ENCODE measurements at places on chromosomes 6 and 20.

GRCh38 chr20:41697861-41698559 lies 79.8 kb upstream of the CHD6 start:
- peak; percentile 35 for DNase-seq

DNA sequence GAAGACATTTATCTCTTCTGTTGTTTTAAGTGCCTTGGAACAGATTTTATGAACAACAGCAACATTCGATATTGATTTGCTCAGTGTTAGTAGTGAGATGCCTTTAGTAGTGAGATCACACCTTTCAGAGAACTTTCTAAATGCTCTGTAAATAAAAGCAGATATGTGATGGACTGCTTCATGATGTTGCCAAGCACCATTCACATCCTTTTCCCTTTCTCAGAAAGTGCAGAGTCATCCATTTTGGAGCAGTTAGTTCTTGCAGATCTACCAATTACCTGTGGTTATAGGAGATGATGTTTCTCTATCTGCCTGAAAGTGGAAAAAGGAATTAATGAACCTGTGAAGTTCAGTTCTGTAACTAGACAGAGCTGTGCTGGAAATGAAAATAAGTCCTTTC lies 27.0 kb downstream of the CBFA2T2 start:
- peak; percentile 16 for DNase-seq

GRCh38 chr20:478949-479429 lies 16.7 kb upstream of the TBC1D20 start:
- peak; percentile 83 for DNase-seq

- DNase-seq = peak; percentile 40
These were observed 6.5 kb downstream of the SIRPA start for GRCh38 chr20:1901704-1902103.

GRCh38 chr6:128659276-128659675 lies 138.9 kb upstream of the PTPRK start:
- DNase-seq = no peak

GRCh38 chr20:23308908-23309307 lies 41.7 kb upstream of the NXT1 start:
- DNase-seq = no peak

GRCh38 chr6:166830891-166831363 lies 125.4 kb downstream of the RNASET2 start:
- no peak for DNase-seq

DNA sequence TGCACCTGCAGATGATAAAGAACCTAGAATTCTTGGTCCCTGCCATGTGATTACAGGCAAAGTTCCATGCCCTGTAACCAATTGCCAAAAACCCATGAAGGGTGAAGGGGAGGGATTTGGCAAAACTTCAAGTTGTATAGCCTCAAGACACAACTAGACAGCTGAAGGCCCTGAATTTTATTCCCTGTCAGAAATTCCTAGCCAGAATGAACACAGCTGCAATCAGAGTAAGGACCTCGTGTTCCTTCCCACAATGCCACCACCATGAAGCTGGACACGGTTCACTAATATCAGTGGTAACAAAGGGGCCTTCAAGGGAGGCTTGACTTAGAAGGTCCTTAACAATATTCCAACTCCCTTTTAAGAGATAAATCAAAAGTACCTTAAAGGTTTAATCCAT lies 22.5 kb upstream of the IRAK1BP1 start:
- DNase-seq = no peak

DNA sequence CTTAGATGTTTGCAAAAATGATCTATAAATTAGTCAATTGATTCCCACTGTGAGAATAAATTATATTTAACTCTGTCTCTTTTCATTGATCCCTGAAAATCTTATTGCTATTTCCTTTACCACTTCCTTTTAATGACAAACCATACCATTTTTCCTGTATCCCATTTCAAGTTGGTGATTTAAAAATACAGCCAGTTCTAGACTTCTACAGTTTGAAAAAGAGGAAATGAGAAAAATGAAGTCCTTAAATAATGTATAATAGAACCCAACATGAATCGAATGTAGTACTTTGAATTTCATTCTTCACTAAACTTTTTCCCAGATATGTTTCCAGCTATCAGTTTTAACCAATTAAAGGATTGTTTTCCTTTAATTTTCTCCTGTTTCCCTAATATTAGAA lies 29.5 kb upstream of the SDHAF4 start:
- no peak for DNase-seq

DNA sequence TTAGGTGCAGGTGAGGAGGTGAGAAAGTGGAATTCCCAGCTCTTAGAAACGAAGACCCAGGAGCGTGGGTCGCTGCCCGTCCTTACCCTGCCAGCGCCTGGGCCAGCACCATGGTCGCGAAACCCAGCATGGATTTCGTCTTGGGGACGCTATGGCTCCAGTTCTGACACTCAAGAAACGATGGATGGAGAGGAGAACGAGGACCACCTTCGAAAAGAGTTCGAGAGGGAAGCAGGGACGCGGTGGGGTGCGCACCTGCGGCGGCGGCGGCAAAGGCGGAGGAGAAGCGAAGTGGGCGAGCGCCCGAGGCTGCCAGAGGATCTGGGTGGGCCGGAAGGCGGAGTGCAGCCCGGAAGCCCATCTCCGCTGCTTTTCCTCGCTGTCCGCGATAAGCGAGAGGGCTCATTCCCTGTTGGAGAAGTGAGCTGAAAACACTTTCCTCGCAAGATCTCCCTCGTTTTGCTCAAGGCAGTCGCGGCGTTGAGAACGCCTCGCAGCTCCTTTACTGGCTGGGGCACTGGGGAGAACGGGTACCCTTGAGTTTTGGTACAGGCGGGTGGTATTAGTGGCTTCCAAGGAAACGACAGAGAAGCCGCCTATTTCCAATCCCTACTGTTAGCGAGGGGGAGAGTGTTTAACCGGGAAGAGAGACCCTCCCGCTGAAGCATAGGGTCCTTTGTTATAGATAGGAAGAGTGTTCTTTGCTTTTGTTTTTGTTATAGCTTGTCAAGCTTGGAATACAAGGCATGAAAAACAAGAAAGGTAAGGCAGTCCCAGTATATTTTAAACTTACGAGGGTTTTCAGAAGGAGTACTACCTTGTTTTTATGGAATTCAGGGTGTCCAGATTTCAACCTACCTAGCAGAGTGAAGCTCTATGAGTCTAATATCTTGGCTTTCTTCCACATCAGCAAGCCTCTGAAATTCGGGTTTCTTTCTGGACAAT lies 109.5 kb downstream of the TRIM27 start:
- no peak for DNase-seq

DNA sequence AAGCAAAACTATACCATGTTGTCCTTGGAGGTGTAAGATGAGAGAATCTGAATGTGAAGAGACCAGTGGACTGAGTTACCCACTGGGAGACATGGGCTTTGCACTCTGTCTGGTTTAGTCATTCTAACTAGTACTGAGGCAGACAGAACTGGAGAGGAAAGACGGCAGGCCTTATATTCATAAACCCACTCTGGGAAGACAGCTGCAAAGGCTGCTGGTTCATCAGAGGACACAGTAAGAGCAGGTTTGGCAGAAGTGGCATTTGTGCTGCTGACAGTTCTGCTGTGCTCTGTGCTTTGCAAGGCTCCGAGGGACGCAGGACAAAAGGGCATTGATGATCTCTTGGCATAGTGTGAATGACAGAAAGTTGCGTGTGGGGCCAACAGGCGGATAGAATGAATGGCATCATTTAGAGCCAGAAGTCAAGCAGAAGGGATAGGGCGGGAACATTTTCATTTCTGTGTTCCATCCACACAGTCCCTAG lies 142.3 kb upstream of the TENT5A start:
- DNase-seq = peak; percentile 67

DNA sequence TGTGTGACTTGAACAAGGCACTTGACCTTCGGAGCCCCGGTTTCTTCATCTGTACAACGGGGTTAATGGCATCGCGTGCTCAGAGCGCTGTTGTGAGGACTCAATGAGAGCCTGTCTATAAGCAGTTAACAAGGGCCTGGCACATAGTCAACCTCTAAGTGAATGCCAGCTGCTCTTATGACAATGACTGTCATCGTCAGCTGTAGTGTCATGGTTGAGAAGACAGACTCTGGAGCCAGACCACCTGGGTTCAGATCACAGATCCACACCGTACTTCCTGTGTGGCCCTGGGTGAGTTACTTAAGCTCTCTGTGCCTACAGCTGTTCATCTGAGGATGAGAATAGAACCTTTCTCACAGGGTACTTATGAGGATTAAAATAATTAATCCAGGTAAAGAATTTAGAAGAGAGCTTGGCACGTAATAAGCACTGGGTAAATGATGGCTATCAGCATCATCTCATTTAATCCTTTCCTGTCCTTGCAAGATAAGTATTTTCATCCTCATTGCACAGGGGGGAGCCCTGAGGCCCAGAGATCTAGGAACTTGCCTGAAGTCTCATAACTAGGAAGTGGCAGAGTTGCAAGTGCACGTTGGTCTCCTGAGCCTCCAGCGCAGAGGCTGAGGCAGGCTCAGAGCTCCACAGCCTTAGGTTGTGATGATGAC lies 105.3 kb downstream of the EYA2 start:
- no peak for DNase-seq
